ENCODE measurements at places on chromosomes 1 and 21. TPM values are rescaled to one million over a fixed set of nuclear protein-coding genes. Genes with fewer than 3 reads are reported as not detected.
A peak's percentile ranks its signal among the peaks of the same experiment; 100 is the strongest.

Gene VWA5B1
- total RNA-seq: 0.31 TPM

DNA sequence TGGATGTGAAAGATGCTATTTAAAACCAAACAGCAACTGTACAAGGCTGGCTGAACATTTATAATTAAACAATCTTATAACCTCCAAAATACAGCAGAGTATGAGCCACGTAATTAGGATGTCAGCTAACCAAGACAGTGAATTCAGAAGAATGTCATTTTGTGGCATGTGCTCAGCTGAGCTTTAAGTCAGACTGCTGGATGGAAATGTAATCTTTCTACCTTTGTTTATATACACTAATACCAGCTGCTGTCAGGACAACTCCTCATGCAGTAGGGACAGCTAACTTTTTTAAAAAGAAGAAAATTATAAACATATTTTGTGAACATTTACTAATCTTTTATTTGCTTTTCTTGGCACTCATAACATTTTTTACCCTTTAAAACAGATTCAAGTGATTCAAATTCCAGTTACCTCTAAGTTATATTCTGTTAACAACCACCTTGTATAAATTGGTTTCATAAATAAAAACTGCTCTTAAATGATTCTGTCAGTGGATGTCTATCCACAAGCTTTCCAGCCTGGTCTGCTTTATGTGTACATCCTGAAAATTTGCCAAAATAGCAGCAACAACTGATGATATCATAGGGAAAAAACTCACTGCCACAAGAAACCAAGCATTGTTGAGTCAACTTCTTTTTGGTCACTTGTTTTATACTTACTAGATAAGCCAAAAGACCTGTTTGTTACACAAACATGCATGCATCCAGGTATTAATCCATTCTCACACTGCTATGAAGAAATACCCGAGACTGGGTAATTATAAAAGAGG lies 36.1 kb downstream of the DPH5 start:
- no peak overlapping the region for H3K27ac ChIP-seq
- H3K4me3 ChIP-seq: no peak overlapping the region
- H3K4me1 ChIP-seq: peaks cover 17% of the 10 kb centered on the region
- no peaks in the 10 kb centered on the region for H3K27me3 ChIP-seq
- no peak for DNase-seq

Gene COL6A2
- total RNA-seq: 16.0 TPM

GRCh38 chr1:2414297-2414958 lies 2.1 kb upstream of the PEX10 start:
- H3K27me3 ChIP-seq: no peaks in the 10 kb centered on the region
- peak overlapping the region; percentile 89 for H3K4me3 ChIP-seq
- peaks cover 8% of the 10 kb centered on the region for H3K36me3 ChIP-seq
- peak; percentile 82 for DNase-seq

DNA sequence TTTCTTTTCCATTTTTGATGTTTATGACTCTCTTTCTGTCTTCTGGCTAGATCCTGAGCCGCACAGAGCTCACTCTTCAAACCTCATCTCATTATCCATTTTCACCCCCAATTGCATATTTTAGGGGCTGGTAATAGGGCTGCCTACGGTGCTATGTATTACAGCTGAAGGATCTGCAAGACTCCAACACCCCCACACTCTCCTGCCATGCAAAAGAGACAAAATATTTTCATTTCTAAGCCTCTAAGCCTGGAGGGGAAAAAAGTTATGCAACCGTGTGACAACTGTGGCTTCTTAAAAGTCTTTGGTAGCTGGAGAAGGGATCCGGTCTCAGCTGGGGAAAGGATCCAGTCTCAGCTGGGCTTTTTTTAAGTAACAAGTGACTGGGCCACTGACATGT lies 311.6 kb downstream of the NPHP4 start:
- H3K27ac ChIP-seq: no peak overlapping the region
- no peak for DNase-seq
- H3K4me1 ChIP-seq: peaks cover 2% of the 10 kb centered on the region
- H3K4me3 ChIP-seq: no peak overlapping the region

Gene GSTM1
- total RNA-seq: not detected

Gene PPIE
- total RNA-seq: 66.9 TPM

GRCh38 chr1:227921461-227922185 lies 26.1 kb downstream of the WNT9A start:
- H3K4me3 ChIP-seq: no peak overlapping the region
- no peaks in the 10 kb centered on the region for H3K27me3 ChIP-seq
- no peak overlapping the region for H3K27ac ChIP-seq
- H3K4me1 ChIP-seq: no peaks in the 10 kb centered on the region
- H3K36me3 ChIP-seq: no peaks in the 10 kb centered on the region

DNA sequence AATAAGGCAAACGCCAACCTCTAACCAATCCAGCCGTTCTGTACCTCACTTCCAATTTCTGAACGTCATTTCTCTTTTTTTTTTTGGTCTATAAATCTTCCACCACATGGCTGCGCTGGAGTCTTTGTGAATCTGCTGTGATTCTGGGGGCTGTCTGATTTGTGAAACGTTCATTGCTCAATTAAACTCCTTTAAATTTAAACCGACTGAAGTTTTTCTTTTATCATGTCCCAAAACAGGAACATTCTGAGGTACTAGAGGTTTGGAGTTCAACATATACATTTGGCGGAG lies 65.5 kb upstream of the BACH1 start:
- H3K36me3 ChIP-seq: no peaks in the 10 kb centered on the region
- DNase-seq: no peak
- H3K4me3 ChIP-seq: no peak overlapping the region
- H3K27ac ChIP-seq: peak overlapping the region; percentile 62
- H3K27me3 ChIP-seq: peaks cover 5% of the 10 kb centered on the region
- H3K4me1 ChIP-seq: peaks cover 48% of the 10 kb centered on the region

- peaks cover 2% of the 10 kb centered on the region for H3K36me3 ChIP-seq
- peaks cover 8% of the 10 kb centered on the region for H3K27me3 ChIP-seq
- DNase-seq: no peak
- H3K4me1 ChIP-seq: peaks cover 30% of the 10 kb centered on the region
Measured at GRCh38 chr1:218284377-218284916, 646 bp upstream of the RRP15 start.

DNA sequence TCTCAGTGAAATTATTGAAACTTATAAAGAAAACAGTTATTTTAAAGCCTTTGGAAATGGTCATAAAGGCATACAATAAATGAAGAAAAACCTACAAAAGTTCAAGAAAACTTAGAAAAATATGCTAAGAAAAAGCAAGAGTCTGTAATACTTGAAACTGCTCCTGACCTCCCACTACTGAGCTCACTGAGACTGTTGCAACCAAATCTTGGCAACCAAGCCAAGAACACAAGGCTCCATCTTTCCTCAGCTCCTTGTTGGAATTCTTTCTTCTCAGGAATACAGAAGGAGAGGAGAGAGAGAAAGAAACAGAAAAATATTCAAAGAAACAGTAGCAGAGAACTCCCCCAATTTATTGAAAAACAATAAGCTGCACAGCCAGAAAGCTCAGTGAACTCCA lies 160.5 kb downstream of the RASAL2 start:
- H3K4me1 ChIP-seq: no peaks in the 10 kb centered on the region
- no peak overlapping the region for H3K4me3 ChIP-seq
- DNase-seq: no peak
- H3K27me3 ChIP-seq: peaks cover 4% of the 10 kb centered on the region
- no peak overlapping the region for H3K27ac ChIP-seq

Gene KLHDC7A
- not detected for total RNA-seq

GRCh38 chr1:186550832-186551231 lies 89.9 kb upstream of the PDC start:
- H3K4me1 ChIP-seq: no peaks in the 10 kb centered on the region
- no peak overlapping the region for H3K4me3 ChIP-seq
- DNase-seq: no peak

DNA sequence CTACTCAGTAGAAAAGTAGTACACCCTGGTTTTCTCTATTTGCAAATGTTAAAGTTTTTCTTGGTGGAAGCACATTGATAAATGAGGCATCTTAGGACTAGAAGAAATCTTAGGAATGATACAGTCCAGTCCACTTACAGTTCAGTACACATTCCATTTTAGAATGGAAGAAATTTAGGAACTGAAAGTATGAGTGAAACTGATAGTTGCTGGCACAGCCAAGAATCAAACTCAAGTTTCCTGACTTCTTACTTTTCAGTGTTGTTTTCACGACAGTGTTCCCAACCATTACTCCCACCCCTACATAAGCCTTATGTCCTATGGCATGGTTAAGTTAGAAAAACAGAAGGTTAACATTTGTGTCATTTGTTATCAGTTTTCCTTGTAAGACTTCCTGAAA lies 258.5 kb downstream of the BACH1 start:
- H3K36me3 ChIP-seq: peaks cover 3% of the 10 kb centered on the region
- H3K27me3 ChIP-seq: no peaks in the 10 kb centered on the region
- H3K27ac ChIP-seq: no peak overlapping the region
- no peaks in the 10 kb centered on the region for H3K4me1 ChIP-seq
- no peak for DNase-seq

Gene CRNN
- not detected for total RNA-seq
